ENCODE measurements at places on chromosomes 3 and 15. TPM values are rescaled to one million over a fixed set of nuclear protein-coding genes. Genes with fewer than 3 reads are reported as not detected.

DNA sequence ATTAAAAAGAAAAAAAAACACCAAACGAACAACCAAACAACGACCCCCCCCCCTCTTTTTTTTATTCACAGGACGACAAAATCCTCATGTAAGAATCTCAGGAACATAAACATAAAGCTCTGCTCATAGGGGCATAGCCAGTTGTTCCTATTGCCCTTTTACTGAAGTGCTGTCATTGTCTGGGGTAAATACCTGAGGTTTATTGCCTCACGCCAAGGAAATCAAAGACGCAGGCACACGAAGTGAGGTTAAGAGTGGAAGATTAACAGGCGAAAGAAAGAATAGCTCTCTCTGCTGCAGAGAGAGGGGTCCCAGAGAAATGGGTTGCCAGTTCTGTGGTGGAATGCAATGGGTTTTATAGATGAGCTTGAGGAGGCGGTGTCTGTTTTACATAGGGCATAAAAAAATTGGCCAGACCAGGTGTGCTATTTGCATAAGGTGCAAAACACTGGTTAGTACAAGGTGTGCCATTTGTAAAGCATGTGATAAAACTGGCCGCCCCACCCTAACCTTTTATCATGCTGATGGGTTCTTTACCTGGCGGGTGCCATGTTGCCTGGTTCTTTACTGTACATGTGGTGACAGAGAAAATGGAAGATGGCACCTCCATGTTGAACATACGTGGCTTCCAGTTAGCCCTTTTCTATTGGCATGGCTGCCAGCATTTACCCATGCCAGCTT, 257.6 kb upstream of the ZPLD1 start:
- DNase-seq, result no peak

NOX5 gene
- total RNA-seq, result not detected

DNA sequence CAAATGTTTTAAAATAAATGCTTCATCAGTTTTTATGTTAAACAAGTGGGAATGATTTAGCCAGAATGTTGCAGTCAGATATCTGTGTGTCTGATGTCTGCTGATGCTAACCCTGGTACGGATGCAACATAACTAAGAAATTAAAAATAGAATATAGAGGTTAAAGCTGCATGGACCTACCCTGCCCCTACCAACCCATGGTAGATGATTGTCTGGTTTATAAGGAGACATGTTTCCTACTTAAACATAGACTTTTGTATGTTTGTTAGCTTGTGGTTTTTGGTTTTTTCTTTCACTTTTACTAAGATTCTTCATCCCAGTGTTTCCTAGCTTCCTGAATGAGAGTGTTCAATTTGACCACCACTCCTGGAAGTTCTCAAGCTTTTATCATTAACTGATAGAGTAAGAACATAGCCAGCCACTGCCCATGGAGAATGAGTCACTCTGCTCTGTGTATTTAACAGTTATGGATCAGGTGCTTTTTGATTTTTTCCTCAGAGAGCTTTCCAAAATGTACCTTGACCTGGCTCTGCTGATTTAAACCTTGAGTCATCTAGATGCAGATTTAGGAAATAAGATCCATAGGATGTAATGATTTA, 70.7 kb upstream of the VEPH1 start:
- no peak for DNase-seq

DNA sequence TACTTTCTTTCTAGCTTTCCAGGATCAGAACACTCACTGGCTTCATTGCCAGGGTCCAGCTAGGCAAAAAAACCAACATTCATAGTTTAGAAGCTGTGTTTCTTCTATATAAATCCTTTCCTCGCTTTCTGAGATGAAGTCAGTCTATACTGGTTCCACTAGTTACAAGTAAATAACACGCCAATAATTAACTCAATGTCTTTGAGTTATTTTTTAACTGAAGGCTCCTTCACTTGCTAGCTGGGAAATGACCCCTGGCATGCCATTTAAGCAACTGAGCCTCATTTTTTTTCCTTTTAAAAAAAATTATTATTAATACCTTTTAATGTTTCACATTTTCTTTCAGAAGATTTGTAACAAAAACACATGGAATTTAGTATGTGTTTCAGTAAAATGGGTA, 2.1 kb upstream of the CCDC174 start:
- no peak for DNase-seq

- no peak for DNase-seq
Measured at GRCh38 chr3:25385807-25386460, 42.1 kb upstream of the RARB start.

- peak; percentile 37 for DNase-seq
Measured at GRCh38 chr3:109081746-109082510, 36.0 kb downstream of the MORC1 start.

MPI gene
- total RNA-seq, result 82.8 TPM

GRCh38 chr3:120568598-120568997, 27.5 kb upstream of the NDUFB4 start:
- DNase-seq, result no peak

TMEM266 gene
- not detected for total RNA-seq

CPB1 gene
- total RNA-seq, result not detected

GRCh38 chr3:8524656-8525399, 23.2 kb downstream of the LMCD1 start:
- DNase-seq, result no peak

- no peak for DNase-seq
Measured at GRCh38 chr15:52011711-52012144, 7.3 kb upstream of the MAPK6 start.

GRCh38 chr15:58666957-58667356, 82.5 kb downstream of the ADAM10 start:
- DNase-seq, result no peak

- DNase-seq, result no peak
Measured at GRCh38 chr3:193665370-193665989, 72.5 kb downstream of the OPA1 start.

MLF1 gene
- 1.5 TPM for total RNA-seq

RCCD1 gene
- 32.8 TPM for total RNA-seq

SLC9A9 gene
- total RNA-seq, result 18.5 TPM

GRCh38 chr3:149969110-149969939, 1.4 kb downstream of the PFN2 start:
- no peak for DNase-seq

DNA sequence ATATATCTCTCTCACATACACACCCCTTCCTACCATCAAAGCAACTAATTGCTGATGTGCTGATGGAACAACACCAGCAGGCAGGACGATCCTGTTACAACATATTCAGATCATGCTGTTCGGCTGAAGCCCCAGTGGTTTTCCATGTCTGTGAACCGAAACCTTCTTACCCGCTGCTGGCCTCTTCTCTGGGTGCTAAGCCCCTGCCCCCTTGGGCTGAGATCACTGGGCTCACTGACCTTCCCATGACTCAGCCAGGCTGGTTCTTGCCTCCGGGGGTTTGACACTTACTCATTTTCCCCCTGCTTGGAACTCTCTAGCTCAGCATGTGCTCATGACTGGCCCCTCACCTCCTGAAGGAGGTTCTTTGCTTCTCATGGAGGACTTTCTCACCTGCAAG, 122.0 kb upstream of the RGMA start:
- DNase-seq, result no peak

- DNase-seq, result no peak
Measured at GRCh38 chr3:20091331-20092047, 51.2 kb downstream of the KAT2B start.

GRCh38 chr3:99532246-99532645, 106.1 kb upstream of the COL8A1 start:
- DNase-seq, result no peak

- DNase-seq, result no peak
Measured at GRCh38 chr3:127158614-127159229, 34.2 kb upstream of the PRR23E start.

TRIM42 gene
- not detected for total RNA-seq

DNA sequence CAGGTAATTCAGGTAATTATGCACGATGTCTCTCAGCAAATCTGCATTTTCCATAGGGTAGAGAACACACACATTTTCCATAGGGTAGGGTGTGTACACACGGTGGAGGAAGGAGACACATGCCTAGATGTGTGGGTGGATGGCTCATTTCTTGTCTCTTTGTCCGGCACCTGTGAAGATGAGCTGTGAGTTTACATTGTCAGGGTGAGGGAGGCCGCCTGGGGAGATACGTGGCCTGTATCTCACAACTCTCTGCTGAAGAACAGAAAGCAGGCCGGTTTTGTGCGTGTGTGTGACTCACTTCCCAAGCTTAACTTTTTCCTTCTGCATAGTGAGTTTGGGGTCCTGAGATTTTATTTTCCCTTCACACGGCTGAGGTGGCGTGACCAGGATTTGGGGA, 60.3 kb downstream of the SLC6A6 start:
- DNase-seq, result no peak

DNA sequence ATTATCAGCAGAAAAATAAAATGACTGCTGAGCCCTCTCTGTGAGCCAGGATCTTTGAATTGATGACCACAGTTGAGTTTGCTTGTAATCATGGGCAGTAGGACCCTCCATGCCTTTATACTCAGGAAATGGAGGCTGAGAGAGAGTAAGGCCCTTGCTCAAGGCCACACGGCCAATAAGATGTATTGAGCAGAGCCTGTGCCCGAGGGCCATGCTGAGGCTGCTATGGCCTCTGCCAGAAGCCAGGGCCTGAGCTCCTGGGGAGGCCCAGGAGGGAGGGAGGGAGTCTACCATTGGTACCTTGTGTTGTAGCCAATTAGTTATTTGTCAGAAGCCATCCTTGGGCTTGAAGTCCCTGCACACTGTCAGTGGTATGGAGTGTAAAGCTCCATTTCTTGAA, 151.4 kb downstream of the DNAJB8 start:
- DNase-seq, result no peak

DNA sequence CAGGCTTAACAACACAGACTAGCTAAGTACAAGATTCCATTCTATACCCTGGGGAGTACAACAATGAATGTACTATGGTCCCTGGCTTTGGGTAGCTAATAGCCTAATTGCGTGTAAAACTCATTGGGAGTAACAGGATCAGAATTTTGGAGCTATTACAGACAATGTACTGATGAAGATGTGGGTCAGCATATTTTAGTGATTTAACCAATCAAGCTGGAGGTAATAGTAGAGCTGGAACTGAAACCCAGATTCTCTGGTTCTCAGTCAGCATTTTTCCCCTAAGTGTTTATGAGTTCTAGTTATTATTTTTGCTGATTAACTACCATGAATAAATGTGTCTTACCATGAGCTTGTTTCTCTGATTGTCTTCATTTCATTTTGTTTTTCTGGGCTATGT, 578.7 kb downstream of the NLGN1 start:
- DNase-seq, result no peak

- no peak for DNase-seq
Measured at GRCh38 chr3:33001889-33002288, 50.4 kb downstream of the CCR4 start.
